ENCODE measurements at places on chromosomes 5 and 9.
A peak's percentile ranks its signal among the peaks of the same experiment; 100 is the strongest.

DNA sequence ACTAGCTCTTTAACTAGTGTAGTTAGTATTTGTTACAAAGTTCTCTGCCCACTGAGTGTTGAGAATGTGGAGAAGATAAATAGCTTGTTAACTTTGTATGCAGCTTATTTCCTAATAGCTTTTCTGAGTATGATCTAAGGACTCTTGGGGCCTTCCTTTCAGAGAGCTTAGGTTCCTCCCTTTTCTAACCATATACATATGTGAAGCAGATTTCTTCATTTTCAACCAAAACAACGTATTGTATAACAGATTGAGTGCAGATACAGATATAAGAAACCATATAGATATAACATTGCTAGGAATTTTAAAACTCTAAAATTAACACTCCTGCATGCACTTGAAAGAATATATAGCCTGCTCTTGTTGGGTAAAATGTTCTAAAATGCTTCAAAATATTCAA, 70.4 kb downstream of the SCAMP1 start:
- DNase-seq: no peak

DNA sequence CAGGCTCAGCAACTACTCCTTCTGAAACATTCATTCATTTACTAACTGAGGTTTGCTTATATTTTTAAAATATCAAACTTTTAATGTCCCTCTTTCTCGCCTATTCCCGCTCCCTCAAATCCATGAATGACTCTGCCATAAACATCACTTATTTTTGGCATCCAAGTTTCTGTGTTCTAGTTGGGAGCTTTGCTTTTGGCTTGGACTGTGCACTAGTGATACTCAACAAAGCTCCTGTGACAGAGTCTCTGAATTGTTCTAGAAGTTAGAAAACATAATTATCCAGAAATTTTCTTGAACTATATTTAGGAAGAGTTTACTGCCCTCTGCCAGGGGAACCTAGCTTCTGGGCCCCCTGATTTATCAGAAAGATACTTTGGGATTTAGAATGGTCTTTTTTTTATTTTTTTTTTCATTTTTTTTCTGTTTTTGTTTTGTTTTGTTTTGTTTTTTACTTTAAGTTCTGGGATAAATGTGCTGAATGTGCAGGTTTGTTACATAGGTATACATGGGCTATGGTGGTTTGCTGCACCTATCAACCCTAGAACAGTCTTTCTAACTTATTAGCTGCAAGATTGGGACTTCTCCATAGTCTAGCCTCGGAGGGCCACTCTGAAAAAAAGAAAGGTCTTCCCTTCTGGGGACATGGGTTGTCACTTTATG, 64.7 kb upstream of the PTGER4 start:
- no peak for DNase-seq

GRCh38 chr9:20083390-20083789, 294.6 kb upstream of the SLC24A2 start:
- DNase-seq: no peak

- no peak for DNase-seq
Observed at GRCh38 chr5:51027271-51027670, 356.0 kb upstream of the ISL1 start.

- peak; percentile 55 for DNase-seq
Observed at GRCh38 chr5:82163452-82164175, 114.5 kb downstream of the RPS23 start.

GRCh38 chr5:1503241-1504068, 20.3 kb downstream of the LPCAT1 start:
- no peak for DNase-seq

DNA sequence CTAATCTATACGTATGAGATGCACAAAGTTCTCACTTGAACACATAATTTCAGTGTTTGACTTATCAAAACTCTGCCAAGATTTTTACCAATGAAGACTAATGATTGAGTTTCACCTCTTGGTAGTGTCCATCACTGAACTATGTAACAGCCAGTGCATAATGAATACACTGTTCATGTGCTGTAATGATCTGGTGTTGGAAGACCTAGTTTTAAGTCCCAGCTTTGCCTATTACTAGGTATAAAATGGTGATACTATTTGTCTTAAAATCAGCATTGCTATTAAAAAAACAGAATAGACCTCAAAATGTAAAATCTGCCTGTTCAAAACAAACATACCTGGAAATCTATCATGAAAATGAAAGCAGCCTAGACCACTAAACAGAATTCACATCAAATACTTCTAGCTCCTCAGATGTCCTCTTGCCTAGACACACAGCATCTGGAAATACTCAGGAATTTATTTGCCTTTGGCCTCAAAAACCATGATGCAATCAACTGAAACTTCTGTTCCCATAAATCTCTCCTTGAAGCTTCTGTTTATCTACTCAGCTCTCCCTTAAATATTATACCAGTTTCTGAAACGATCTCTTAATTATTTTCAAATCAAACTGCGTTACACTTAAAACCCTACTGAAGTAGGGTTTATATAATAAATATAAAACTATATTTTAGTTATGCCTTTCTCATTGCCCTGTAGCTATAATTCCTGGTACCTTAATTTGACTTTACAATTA, 38.1 kb downstream of the MRPS27 start:
- peak; percentile 89 for DNase-seq

DNA sequence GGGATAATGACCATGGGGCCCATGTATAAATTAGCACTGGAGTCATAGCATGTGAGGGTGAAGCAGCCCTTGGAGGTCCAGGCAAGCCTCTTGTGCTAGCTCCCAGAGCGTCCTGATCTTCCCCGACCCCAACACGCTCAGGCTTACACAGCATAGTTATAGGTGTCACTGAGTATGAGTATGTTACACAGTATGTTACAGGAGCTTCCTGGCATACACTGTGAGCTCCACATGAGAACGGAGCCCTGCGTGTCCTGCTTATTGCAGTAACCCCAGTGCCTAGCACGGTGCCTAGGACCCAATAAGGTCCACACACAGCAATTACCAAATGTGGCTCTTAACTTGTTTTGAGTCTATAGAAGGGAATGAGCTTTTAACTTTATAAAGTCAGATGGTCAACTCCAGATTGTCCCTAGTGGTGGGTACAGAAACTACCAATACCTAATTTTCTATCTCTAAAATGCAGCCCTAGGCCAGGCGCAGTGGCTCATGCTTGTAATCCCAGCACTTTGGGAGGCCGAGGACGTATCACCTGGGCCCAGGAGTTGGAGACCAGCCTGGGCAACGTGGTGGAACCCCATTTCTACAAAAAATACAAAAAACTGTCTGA, 64.1 kb downstream of the PLAC8L1 start:
- no peak for DNase-seq

DNA sequence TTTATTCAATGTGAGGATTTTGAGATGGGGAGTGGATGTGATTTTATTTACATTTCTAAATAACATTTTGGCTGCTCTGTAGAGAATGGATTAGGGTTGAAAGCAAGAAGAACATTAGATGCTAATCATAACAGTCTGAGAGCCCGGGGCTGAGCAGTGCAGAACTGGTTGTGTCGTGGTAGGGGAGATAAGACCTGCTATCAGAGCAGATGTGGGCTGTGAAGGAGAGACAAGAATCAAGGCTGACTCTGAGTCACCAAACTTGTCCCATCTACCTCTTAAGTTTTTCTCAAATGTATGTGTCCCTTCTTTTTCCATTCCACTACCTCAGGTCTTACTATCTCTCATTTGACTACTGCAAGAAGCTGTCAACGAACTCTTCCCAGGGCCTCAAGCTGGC, 35.4 kb upstream of the SLC28A3 start:
- DNase-seq: no peak

GRCh38 chr5:2906302-2907090, 155.0 kb upstream of the IRX2 start:
- DNase-seq: no peak

DNA sequence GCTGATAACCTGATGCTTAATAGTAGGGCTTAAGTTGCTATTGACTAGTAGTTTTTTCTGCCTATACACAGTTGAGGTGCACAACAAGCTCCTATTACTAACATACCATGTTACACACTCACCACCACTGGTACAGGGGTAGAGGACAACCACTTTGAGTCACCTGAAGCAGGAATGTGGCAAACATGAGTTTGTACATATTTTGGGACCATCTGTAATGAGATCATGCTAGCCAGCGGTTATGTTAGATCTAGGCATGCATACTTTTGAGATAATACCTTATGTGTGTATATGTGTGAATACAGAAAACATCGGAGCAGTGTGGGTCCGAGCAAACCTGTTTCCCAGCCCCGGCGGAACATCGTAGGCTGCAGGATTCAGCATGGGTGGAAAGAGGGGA, 72.8 kb upstream of the NXNL2 start:
- peak; percentile 58 for DNase-seq

DNA sequence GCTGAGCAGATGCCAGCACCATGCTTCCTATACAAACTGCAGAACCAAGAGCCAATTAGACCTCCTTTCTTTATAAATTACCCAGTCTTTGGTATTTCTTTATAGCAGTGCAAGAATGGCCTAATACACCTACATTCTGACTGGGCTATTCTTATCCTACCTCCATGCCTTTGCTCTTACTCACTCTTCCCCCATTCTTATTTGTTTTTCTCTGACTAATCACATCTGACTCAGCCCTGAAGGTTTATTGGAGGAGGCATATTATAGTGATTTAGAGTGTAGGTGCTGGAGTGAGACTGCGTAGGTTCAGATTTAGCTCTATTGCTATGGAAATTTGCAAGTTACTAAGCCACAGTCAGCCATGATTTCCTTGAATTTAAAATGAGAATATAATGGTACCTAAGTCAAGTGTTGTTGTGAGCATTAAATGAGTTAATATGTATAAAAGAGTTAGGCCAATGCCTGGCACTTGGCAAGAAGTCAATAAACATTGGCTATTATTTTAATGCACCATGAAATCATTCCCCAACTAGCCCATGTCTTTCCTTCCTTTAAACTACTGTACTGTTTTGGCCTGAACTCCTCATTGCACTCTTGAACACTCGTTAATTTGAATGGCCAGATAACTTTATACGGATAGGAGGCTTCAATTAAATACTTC, 531.2 kb upstream of the ZNF608 start:
- peak; percentile 94 for DNase-seq

- no peak for DNase-seq
Observed at GRCh38 chr9:121729769-121730562, 78.5 kb downstream of the DAB2IP start.
